ENCODE measurements at places on chromosomes 2 and 18. TPM values are rescaled to one million over a fixed set of nuclear protein-coding genes. Genes with fewer than 3 reads are reported as not detected.

GRCh38 chr18:37184209-37184868 lies 355.4 kb downstream of the KIAA1328 start:
- DNase-seq, result no peak

- DNase-seq, result no peak
These were observed 6.5 kb downstream of the WIPF1 start for GRCh38 chr2:174590928-174591648.

DNA sequence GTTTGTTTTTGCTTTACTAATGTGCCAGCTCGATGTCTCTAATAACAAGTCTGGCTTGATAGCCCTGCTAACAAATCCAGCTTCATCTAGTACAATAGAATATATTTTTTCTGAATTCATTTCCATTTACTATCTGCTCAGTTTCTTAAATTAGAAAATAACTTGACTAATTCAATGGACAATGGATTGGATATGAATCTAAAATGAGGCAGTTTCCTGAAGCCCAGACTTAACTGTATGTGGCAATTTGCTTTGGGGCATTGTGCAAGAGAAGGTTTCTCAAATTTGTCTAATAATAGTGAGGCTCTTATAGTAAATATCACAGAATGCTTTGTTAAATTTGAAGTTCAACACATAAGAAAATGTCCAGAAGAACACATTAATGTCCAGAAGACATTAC lies 25.8 kb downstream of the CALCRL start:
- no peak for DNase-seq

GRCh38 chr2:70949086-70949485 lies 13.4 kb downstream of the ATP6V1B1 start:
- DNase-seq, result no peak

DNA sequence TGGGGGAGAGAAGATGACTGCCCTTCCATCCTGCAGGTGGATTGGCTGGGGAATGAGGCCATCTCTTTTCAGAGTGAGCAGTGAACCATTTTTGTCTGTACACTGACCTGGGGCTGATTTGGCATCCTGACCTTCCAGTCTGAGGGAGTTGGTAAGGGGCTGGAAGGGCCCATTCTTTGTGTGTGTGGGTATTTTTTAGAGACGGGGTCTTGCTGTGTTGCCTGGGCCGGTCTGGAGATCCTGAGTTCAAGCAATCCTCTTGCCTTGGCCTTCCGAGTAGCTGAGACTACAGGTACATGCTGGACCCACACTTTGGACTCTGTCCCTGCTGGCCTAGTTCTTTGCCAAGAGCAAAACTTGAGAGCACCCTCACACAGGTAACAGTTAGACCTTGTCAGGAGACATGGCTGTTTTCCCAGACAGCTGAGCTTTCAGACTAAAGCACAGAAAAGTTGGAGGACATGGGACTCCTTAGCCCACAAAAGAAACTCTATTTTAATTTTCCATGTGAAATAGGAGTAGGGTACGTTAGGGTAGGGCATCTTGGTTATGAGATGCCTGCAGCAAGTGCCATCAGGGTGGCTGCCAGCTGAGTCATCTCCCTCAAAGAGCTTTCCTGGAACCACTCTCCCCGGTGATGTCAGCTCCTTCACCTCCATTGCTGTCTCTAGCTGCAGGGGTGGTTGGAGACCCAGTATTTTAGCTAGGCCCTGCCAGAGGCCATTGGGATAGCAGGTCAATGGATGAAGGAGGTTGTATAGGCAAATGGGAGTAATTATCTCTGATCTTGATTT lies 60.7 kb downstream of the DGKD start:
- DNase-seq, result no peak

- no peak for DNase-seq
These were observed 1.2 kb downstream of the TFPI start for GRCh38 chr2:187552828-187553681.

GRCh38 chr2:48075631-48076030 lies 169.3 kb upstream of the FBXO11 start:
- DNase-seq, result no peak

HYCC2 gene
- 22.0 TPM for total RNA-seq

ALK gene
- not detected for total RNA-seq

- no peak for DNase-seq
These were observed 70.1 kb downstream of the LDLRAD4 start for GRCh38 chr18:13288509-13289133.

DNA sequence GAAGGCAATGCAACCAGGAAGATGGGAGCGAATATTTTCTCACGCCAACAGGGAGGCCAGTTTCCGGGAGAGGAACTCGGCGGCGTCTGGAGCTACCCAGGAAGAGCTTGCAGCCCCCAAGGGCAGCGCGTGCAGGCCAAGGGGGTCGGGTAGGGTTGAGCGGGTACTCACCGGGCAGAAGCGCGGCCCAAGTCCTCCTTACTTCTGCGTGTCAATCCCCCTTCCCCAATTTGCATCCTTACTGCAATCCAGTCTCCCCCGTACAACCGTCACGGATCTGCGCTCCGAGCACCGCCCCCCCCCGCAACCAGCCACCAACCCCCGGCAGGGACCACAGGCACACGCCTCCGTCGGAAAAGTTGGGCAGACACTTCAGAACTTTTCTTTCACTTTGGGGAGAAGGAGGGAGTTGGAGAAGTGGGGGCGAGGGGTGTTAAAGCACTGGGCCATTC lies 1.3 kb downstream of the ATP8B1 start:
- no peak for DNase-seq

DNA sequence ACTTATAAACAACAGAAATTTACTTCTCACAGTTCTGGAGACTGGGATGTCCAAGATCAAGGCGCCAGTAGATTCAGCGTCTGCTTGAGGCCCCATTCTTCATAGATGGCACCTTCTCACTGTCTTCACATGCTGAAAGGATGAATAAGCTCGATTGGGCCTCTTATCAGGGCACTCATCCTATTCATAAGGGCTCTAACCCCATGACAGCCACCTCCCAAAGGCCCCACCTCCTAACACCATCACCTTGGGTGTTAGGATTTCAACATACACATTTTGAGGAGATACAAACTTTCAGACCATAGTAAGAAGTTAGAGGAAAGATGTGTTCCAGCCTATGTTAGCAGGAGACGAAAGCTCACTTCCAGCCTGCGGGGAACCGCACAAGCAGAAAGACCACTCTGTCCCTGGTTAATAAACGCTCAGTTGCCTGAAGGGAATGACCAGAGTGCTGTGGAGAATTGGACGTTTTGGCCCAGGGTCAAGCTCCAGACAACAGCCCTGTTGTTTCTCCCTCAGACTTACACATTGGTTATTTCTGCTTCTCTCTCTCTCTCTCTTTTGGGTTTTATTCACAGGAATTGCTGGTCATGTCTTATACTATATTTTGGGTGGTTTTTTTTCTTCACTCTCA lies 90.3 kb downstream of the MAPRE2 start:
- no peak for DNase-seq

DNA sequence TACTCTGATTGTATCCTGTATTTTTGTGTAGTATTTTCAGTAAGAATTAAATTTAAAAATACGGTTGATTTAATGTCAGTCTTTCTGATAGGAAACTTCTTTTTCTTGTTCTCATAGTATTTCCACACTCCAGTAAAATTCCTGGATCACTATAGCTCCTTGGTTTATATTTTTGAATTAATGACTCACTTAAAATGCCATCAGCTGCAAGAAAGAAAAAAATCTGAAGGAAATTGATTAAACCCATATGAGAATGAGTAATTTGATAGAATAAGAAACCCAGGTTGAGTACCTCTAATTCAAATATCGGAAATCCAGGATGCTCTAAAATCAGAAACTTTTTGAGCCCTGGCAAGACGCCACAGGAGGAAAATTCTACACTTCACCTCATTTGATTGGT lies 186.8 kb upstream of the RND3 start:
- no peak for DNase-seq

DNA sequence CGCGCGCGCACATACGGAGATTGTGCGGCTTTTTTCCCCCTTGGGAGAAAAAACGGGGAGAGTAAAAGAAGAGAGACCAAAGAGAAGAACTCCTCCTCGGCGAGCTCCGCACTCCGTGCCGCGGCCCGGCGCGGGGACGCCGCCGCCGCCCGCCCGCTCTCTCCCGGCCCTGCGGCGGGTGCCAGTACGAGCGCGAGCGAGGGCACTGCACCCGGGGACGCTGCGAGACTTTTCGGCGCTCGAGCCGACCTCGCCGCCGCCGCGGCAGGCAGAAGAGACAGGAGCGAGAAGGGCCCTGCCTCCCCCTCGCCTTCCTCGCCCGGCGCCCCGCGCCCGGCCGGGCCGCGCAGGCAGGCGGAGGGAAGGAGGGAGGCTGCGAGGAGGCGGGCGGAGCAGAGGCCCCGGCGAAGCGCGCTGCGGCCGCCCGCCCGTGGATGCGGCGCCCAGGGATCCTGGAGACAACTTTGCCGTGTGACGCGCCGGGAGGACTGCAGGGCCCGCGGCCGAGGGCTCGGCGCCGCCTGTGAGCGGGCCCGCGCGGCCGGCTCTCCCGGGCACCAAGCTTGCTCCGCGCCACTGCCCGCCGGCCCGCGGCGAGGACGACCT lies 857 bp upstream of the INHBB start:
- no peak for DNase-seq

GRCh38 chr2:236402033-236402790 lies 138.0 kb upstream of the ASB18 start:
- peak; percentile 72 for DNase-seq

- no peak for DNase-seq
These were observed 112.9 kb downstream of the NR4A2 start for GRCh38 chr2:156219491-156220100.

DNA sequence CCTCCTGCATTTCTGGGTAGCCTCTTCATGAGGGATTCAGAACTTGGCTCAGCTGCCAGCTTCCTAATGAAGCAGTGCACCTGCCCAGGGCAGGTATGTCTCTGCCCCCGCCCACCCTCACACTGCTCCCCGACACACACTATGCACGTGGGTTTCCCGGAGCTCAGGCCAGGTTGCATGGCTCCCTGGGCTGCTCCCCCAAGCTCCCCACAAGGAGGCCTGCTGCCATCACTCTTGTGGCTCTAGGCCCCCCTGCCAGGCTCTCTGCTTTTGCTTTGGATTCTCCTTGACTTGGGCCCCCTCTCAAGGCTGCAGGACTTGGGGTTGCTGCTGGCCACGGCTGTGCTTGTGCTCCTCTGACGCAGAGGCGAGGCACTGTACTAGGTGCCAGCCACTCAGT lies 43.6 kb downstream of the ADD2 start:
- DNase-seq, result no peak

DNA sequence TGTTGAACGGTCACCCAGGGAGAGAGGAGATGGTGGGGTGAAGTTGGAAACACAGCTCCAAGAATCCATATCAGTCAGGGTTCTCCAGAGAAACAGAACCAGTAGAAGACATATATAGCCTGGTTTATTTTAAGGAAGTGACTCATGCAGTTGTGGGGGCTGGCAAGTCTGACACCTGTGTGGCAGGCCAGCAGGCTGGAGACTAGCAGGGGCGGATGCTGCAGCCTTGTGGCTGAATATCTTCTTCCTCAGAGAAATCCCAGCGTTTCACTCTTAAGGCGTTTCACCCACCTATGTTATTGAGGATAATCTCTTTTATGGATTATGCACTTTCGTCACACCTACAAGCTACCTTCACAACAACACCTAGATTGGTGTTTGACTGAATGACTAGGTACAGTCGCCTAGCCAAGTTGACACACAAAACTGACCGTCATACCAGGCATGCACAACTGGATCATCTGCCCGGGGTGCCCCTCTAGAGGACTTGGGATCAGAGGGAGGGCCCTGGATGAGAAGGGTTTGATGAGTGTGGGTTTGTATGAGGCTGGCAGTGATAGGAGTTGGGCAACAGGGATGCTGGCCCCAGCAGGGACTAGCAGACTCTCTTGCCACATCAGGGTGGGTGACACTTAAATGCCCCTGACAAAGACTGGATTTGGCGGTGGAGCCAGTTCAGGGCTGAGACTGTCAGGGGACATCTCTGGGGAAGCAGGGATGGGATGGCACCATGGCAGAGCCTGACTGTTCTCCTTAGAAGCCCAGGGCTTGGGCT lies 23.4 kb downstream of the MROH2A start:
- DNase-seq, result peak; percentile 57

ZC3H6 gene
- 16.5 TPM for total RNA-seq

DNA sequence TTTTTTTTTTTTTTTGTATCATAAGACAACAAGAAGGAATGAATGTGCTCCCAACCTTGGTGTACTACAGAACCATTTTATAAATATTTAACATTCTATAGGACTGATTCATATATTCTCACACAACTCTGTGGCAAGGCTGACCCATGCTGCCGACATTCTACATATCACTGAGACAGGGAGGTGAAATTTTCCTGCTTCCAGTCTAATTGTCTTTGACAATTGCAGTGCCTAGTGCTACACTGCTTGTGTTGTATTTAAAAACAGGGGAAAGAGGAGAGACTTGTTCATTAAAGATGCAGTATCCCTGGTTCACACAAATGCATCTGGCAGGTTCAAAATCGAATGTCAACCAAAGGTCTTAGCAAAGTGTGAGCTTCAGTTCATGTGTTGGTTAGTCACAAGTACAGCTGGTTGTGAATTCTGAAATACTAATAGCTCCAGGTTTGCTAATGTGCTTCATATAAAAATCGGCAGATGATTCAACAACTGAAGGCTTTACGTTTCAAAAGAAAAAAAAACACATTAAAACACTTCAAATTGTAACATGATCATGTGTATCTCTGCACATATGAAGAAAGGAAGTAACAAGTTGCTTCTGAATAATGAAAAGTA lies 130.8 kb downstream of the FIGN start:
- DNase-seq, result no peak

DNA sequence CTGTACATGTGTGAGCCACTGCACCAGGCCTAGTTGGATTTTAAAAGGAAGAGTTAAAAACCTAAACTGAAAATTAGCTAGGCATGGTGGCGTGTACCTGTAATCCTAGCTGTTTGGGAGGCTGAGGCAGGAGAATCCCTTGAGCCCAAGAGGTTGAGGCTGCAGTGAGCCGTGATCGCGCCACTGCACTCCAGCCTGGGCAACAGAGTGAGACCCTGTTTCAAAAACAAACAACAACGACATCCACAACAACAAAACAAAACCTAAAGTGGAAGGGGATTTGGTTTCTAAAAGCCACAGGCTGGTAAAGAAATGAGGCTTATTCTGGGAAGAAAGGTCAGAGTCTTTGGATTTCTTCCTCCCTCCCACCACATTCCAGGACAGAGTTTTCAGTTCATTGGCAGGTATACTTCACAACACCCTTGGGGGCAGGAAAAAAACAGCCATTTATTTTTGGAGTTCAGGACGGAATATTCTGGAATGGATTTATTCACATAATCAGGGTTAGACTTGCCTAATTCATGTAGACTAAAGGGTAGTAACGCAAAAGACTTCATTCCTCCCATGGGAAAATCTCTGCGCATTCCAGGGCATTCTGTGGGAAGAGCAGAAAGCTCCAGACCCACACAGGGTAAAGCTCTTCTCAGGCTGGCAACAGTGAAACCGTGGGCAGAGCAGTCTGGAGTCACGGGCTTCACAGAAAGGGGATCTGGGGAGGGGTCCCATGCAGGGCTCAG lies 34.9 kb downstream of the TEX44 start:
- DNase-seq, result no peak

DNA sequence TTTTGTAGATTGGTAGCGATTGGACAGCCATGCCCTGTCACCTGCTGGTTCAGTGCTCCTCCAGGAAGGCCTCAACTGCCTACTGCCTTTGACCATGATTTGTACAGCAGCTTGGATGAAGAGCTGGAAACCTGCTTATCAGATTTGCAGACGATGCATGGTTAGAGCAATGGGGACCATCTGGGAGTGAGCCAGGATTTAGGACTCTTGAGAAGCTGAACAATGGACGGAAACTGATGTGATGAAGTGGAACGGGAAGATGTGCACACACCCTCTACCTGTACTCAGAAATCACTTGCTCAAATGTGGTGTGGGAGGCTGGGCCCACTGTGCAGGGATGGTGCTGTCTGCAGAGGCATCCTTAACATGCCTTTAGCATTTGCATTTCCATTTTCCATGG lies 57.2 kb downstream of the NCK2 start:
- DNase-seq, result no peak

SULT1C4 gene
- not detected for total RNA-seq

- DNase-seq, result no peak
These were observed 32.5 kb downstream of the GAREM1 start for GRCh38 chr18:32438173-32438572.

Data from OCI-LY7 (cell line).